ENCODE measurements at places on chromosomes 5 and 9.

DNA sequence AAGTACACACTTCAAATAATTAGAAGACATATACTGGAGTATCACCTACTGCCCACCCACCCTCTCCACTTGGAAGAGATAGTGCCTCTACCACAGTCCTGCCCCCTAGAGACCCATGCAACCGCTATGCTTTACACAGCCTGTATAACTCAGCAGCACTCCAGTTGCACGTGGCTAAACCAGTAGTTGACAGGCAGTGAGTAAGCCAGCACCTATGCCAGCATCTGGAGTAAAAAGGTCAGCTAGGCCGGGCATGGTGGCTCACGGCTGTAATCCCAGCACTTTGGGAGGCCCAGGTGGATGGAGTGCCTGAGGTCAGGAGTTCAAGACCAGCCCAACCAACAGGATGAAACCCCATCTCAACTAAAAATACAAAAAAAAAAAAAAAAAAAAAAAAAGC lies 356.4 kb downstream of the NR2F1-AS1 start:
- DNase-seq, result no peak

DNA sequence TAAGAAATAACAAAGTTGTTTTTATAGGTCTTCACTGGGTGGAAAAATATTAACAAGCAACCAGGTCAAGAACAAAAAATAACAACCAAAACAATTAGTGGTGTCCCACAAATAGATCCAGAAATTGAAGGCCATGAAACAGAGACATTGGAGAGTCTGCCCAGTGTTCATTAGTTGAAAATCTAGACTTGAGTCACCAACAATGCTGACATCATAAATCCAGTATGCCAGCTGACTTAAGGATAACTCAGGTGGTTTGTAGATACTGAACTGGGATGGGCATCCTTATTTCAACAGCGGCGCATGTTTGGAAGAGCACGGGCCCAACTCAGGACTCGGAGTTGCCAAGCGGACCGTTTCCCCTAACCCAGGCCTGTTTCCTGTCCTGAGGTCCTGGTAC lies 80.7 kb upstream of the TNFAIP8 start:
- no peak for DNase-seq

- no peak for DNase-seq
These were observed 53.3 kb upstream of the PRSS3 start for GRCh38 chr9:33742051-33742450.

DNA sequence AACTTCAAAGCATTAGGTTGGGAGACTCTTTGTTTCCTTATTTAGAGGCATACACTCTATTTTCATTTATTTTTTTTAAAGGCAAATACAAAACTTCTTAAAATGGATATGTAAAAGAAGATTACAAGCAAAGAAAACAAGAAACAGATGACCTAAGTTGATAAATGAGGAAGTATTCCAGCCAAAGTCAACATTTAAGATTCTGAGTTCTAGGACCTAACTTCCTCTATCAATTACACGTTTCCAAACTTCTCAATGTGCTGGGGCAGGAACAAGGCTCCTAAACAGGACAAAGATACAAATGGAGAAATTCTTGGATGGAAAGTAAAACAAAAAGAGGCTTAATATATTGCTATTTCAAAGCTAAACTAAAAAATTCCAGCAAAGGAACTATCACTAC lies 89.5 kb downstream of the TLE1 start:
- DNase-seq, result no peak

GRCh38 chr5:56538580-56538979 lies 276.8 kb upstream of the MAP3K1 start:
- no peak for DNase-seq

DNA sequence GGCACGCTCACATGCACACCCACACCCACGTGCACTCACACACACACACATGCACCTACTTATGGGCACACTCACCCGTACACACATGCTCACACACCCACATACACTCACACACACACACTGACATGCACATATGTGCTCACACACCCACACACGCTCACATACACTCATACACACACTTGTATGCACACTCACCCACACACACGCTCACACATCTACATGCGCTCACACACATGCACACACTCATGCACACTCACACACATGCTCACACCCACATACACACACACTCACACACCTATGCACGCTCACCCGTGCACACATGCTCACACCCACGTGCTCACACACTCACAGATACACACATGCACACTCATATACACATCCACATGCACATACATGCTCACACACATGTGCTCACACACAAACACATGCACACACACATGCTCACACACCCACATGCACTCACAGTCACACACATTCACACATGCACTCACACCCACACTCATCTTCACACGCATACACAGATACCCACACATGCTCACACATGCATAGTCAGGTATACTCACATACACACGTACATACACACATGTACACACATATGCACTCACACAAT lies 138.3 kb downstream of the OLFM1 start:
- DNase-seq, result no peak

Measured in Caco-2 (cell line).